ENCODE measurements at places on chromosomes 12 and 14. TPM values are rescaled to one million over a fixed set of nuclear protein-coding genes. Genes with fewer than 3 reads are reported as not detected.

Gene SIX1
- not detected for total RNA-seq

DNA sequence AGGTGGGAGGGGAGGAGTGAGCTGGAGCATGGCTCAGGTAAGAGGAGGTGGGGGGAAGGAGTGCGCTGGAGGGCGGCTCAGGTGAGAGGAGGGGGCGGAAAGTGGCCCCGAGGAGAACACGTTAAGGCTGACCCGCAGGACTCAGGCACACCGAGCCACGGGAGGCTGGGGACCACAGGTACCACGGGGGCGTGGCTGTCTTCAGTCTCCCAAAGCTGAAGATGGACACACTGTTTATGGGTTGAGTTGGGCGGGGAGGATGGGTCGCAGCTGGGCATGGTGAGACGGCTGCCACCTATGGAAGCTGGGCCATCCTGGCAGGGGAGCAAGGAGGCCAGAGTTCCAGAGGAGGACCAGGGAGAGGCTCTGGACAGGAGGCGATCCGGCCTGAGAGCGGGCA lies 23.5 kb downstream of the UBR7 start:
- H3K4me1 ChIP-seq, result peaks cover 9% of the 10 kb centered on the region
- H3K4me3 ChIP-seq, result no peak overlapping the region
- H3K27me3 ChIP-seq, result no peaks in the 10 kb centered on the region
- DNase-seq, result no peak
- H3K36me3 ChIP-seq, result peaks cover 30% of the 10 kb centered on the region

DNA sequence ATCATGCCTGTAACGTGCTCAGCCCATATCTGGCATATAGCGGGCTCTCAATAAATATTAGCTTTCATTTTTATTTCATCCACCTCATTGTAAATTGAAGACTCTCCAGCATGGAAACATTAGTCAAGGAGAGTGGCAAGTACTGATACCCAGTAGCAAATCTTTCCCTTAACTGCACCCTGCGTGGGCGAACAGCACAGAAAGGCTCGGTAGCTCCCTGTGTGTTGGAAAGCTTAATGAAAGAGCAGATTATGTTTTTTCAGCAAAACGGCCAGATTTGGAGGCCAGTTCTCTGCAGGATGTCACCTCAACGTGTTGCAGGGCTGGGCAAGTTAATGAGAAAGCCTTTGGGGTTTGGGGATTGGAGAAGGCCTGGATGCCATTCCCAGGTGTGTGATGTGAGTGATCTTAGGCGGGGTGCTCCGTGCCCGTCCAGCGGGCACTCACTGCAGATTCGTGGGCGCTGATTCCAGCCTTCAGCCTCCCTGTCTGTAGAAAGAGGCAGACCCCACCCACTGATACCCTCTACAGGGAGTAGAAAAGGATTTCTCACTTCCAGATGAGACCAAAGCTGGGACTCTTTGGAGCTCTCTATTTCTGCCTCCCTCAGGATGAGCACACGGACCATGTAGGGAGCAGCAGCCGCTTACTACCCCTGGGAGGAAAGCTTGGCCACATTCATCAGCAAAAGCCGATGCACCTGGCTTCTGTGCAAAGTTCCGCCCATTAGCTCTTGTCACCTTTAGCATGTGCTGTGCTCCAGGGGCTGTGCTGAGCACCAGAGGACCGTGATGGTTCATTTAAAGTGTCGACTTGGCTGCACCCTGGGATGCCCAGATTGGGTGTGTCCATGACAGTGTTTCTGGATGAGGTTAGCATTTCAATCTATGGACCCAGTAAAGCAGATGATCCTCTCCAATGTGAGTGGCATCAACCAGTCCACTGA lies 29.1 kb downstream of the C14orf132 start:
- H3K4me3 ChIP-seq, result no peak overlapping the region
- peaks cover 2% of the 10 kb centered on the region for H3K27me3 ChIP-seq
- no peak overlapping the region for H3K27ac ChIP-seq
- H3K4me1 ChIP-seq, result no peaks in the 10 kb centered on the region
- H3K36me3 ChIP-seq, result no peaks in the 10 kb centered on the region

GRCh38 chr12:113461666-113462065 lies 10.0 kb downstream of the LHX5 start:
- no peak overlapping the region for H3K27ac ChIP-seq
- no peak overlapping the region for H3K4me3 ChIP-seq
- DNase-seq, result no peak
- H3K27me3 ChIP-seq, result peaks cover 61% of the 10 kb centered on the region

Gene APOF
- not detected for total RNA-seq

Gene TMEM132C
- not detected for total RNA-seq

- no peak for DNase-seq
- no peaks in the 10 kb centered on the region for H3K36me3 ChIP-seq
- no peak overlapping the region for H3K4me3 ChIP-seq
- H3K4me1 ChIP-seq, result no peaks in the 10 kb centered on the region
- no peak overlapping the region for H3K27ac ChIP-seq
These were observed 77.3 kb downstream of the NOS1 start for GRCh38 chr12:117284140-117284539.

GRCh38 chr14:65639216-65639615 lies 226.7 kb downstream of the FUT8 start:
- H3K4me3 ChIP-seq, result no peak overlapping the region
- H3K4me1 ChIP-seq, result peaks cover 34% of the 10 kb centered on the region
- DNase-seq, result no peak
- peaks cover 34% of the 10 kb centered on the region for H3K36me3 ChIP-seq

Gene PTPN21
- 0.16 TPM for total RNA-seq

- H3K27ac ChIP-seq, result no peak overlapping the region
- peaks cover 2% of the 10 kb centered on the region for H3K36me3 ChIP-seq
- no peaks in the 10 kb centered on the region for H3K27me3 ChIP-seq
- no peak overlapping the region for H3K4me3 ChIP-seq
- DNase-seq, result no peak
These were observed 13.5 kb downstream of the EXD2 start for GRCh38 chr14:69204753-69205152.

Gene LRRK2
- not detected for total RNA-seq

Gene CEP170B
- total RNA-seq, result 4.0 TPM
